ENCODE measurements at places on chromosomes 12 and 14.

- DNase-seq, result no peak
Observed at GRCh38 chr12:88310069-88310468, 168.0 kb downstream of the TMTC3 start.

DNA sequence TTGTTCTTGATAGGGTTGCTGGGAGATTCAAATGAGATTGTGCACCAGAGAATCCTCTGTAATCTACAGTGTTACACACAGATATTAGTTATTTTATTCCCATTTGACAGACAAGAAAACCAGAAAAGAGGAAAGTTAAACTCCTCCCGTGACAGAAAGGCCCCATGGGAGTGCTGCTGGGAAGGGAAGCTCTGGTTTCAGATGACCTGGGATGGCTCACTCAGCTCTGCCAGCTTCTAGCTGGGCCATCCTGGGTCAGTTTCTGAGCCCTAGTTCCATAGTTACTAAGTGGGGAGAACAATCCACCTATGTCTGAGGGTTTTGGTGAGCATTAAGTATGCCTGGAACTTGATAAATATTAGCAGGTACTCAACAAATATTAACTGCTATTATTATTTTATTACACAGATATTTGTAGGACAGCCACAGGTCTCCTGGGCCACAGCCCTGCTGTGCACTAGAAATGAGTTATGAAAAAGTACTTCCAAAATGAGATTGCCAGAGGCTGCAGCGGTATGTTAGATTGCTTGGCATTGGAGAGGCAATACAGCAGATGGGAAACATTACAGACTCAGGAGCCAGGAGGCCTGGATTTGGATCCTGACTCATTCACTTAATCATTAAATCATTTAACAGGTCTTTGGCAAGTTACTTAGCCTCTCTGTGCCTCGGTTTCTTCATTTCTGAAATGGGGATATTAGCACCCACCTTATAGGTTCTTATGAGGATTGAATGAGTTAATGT lies 47.1 kb upstream of the STON2 start:
- no peak for DNase-seq

DNA sequence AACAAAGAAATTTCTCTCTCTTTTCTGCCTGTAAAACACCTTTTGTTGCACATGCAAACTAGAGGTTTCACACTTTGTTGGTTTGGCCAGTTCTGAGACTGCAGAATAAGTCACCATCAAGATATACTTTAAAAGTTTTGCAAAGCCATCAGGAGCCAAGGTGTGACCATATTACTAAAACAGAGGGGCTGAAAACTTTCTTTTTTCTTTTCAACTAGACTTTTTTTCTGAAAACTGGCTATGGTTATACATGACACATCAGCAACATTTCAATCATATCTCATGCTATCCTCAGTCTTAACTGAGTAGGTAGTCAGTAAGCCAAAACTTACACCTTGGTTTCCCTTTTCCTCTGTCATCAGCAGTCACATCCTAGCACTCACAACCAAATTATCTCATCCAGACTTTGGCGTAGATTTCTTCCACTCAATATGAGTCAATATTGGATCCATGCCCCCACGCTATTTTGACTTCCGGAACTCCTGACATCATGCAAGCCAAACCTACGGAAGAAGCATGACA lies 4.1 kb upstream of the IFNG start:
- DNase-seq, result no peak

DNA sequence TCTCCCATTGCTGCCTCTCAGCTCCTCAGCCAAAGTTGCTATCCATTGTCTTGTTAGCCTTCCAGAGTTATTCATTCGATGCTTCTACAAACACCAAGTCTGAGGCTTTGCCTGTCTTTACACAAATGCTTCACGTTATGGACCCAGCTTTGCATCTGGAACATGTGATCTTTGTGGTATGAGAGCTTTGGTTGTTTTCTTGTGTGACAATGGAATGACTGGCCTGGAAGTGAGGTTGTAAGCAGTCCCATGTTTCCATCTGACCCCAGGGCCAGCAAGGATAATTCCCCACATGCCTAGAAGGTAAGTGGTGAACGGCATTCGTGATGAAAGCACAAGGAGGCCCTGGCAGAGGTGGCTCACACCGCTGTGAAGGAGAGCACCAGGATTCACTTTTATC lies 866.7 kb upstream of the TMEM132C start:
- no peak for DNase-seq

GRCh38 chr12:10189653-10190052 lies 10.8 kb downstream of the TMEM52B start:
- no peak for DNase-seq

DNA sequence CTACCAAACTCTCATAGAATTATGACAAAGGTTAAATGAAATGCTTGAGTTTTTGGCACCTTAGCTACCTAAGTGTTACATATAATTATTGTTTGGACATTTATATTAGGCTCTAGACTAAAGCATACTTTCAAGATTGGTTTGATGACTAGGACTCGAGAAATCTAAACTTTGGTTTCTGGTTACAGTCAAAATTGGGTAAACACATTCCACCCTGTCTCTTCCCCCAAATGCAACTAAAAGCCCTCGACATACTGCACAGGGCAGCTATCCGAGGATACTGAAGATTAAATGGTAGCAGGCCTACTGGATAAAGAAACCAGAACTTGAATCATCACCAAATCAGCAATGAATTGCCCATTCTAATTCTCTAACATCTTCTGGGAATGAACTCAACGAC lies 369.1 kb downstream of the PRKD1 start:
- DNase-seq, result no peak

DNA sequence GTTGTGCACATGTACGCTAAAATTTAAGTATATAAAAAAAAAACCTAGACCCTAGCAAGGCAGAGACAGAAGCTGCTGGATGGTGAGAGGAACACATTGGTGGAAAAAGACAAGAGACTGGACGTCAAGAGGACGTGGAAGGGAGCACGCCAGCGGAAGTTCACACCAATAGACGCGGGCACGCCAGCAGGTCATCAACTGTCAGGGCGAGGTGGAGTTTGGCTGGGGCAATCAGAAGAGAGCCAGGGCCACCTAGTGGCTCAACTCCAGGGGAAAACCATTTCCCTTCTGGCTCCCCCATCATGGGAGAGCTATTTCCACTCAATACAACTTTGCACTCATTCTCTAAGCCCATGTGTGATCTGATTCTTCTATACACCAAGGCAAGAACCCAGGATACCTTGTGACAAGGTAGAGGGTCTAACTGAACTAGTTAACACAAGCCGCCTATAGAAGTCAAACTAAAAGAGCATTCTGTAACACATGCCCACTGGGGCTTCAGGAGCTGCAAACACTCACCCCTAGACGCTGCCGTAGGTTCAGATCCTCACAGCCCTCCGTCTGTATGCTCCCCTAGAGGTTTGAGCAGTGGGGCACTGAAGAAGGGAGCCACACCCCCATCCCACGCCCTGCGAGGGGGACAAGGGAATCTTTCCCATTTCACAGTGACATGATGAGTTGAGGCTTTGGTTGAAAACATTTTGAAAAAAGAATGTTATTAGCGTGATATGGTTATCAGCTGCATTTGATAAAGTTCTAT lies 702.7 kb downstream of the TMTC2 start:
- DNase-seq, result no peak

DNA sequence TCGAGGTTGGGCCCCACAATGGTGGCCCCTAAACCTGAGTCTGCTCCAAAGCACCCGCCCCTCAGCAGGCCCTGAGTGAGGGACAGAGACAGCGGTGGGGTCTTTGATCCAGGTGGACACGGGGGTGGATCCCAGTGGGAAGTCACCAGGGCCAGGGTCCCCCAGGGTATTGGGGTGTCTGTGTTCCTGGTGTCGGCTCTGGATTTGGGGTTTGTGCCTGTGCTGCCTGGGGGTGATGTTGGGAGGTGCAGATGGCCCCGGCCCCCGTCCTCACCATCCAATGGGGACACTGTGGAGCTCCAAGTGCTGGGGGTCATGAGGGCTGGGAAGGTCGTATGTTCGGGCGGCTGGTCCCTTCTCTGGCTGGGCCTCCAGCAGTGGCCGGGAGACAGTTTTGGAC lies 354.2 kb downstream of the TMEM121 start:
- DNase-seq, result no peak

DNA sequence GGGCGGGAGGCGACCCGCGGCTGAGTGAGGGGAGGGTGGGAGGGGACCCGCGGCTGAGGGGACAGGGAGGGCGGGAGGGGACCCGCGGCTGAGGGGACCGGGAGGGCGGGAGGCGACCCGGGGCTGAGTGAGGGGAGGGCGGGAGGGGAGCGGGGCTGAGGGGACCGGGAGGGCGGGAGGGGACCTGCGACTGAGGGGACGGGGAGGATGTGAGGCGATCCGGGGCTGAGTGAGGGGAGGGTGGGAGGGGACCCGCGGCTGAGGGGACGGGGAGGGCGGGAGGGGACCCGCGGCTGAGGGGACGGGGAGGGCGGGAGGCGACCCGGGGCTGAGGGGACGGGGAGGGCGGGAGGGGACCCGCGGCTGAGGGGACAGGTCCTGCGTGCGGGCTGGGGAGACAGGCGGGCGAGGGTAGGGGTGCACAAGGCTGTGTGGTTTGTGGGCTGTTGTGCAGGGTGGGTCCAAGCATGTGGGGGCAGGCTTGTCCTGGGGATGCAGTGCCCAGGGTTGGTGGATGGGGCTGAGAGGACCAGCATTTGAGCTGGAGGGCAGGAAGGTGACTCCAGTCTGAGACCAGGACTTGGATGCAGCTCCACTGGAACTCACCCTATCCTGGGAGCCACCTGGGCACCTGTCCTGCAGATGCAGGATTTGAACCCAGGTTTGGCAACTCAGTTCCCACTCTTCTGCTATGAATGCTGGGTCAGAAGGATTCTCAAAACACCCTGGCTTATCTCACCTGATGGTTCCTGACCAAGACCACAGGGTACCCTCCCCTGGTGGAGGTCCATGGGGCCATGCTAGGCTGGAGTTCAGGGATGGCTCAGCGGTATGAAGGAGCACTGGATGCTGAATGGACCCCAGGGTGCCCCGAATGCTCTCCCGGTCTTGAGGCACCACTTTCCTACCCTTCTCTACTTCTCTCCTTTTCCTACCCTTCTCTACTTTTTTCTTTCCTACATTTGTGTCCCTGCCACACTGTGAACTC lies 9.4 kb downstream of the PLD4 start:
- DNase-seq, result no peak

Measured in cortex of kidney (tissue), 1 donor.